ENCODE measurements at places on chromosomes 2 and 18.
A peak's percentile ranks its signal among the peaks of the same experiment; 100 is the strongest.

GRCh38 chr2:43318791-43319190 lies 92.4 kb upstream of the ZFP36L2 start:
- DNase-seq = no peak

GRCh38 chr18:3094338-3094684 lies 81.4 kb upstream of the LPIN2 start:
- DNase-seq = no peak

DNA sequence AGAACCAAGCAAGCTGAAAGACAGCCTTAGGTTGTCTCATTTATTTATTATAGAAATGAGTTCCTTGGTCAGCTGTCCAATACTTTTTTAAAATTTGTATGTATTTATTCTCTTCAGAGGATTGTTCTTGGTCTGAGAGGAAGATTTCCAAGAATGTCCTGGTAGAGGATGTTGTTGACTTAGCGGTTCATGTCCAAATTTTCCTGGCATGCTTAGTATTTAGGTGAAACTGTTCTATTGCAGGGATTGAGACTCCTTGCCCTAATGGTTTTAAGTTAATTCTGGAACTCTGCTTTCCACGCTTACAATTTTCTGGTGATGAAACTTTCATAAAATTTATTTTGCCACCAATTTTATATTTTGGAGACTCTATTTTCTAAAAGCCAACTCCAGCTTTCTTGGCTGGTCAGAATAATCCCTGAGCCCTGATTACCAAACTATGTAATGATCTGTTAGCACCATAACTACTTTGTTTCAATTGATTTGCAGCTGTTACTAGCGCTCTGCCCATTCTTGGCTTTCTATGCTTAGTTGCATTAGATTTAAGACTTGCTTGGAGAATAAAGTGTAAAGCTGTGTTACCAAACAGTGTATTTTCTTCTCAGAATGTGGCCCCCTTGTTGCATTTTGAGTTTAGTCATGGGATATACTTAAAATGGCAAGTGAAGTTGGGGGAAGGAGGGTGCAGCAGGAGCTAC lies 1868.8 kb upstream of the CELF4 start:
- no peak for DNase-seq

DNA sequence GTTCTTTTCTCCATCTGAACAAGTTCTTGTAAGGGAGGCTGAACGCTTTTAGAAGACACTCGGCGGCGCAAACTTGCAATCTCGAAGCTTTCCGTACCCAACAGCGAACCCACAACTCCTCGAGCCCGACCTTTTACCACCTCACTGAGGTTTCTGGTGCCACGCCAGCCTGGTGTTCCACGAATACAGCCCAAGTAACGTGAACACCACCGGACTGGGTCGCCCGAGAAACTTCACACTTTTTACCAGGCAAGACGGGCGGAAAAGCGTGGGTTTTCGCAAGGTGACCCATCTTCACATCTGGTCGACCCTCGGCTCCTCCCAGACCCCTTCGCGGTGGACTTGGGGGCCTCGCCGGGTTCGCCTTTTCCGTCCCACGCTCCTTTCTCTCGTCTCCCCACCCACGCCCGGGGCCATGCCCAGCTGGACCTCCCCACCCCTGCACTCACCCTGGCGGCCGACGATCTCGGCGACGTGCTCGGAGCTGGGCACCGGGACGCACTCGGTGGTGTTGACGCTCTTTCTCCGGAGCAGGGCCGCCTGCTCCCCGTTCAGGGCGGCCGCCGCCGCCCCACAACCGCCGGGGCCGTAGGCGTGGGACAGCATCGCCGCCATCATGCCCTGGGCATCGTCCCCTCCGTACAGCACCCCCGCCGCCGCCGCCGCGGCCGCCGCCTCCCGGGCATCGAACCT lies 1.2 kb downstream of the MEX3C start:
- peak; percentile 38 for DNase-seq

DNA sequence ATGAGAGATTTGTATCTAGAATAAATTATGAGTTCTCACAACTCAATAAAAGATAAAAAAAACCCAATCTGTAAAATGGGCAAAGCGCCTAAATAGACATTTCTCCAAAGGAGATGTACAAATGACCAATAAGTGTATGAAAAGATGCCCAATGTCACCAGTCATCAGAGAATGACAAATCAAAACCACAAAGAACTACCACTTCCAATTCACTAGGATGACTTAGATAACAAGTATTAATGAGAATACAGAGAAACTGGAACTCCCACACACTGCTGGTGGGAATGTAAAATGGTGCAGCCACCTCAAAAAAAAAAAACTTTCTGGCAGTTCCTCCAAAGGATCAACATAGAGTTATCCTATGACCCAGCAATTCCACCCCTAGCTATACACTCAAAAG lies 17.4 kb upstream of the COL6A3 start:
- DNase-seq = peak; percentile 60

GRCh38 chr18:6590326-6590725 lies 139.2 kb upstream of the ARHGAP28 start:
- DNase-seq = no peak

GRCh38 chr18:4831791-4832375 lies 365.2 kb downstream of the AKAIN1 start:
- no peak for DNase-seq

- no peak for DNase-seq
Measured at GRCh38 chr2:142095647-142096046, 35.2 kb downstream of the LRP1B start.

- peak; percentile 61 for DNase-seq
Measured at GRCh38 chr2:30185178-30185577, 38.4 kb downstream of the YPEL5 start.

GRCh38 chr2:105645938-105646773 lies 98.6 kb upstream of the NCK2 start:
- no peak for DNase-seq

GRCh38 chr18:77140439-77141109 lies 8.0 kb upstream of the MBP start:
- DNase-seq = peak; percentile 57

- DNase-seq = peak; percentile 37
Measured at GRCh38 chr18:64403784-64404503, 255.1 kb upstream of the LINC00305 start.

DNA sequence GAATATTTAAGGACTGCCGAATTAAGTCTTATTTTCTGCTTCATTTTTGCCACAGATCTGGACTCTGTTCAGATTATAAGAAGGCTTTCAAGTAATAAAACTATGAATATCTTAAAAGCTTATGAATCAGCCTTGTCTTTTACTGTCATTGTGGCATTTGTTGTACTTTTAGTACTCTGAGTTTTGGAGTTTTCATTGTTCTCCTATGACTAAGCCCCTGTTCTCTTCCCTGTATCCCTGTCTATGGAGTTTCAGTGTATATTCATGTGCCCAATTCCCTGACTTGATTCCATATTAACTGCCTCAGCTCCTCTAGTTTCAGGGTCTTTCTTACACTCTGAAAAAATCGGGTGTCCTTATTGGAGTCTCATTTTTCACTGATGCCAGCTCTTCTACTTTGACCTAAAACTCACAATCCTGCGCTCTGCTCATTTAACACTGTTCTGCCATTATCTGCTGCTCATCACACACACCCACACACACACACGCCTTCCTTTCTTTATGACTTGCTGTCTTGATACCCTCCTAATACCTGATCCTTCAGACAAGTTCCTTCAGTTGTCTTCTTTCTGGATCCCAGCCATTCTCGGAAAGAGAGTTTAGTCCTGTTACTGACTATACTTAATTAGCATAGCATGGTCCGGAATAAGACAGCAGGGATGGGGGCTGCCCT lies 511.8 kb downstream of the CPS1 start:
- DNase-seq = no peak

DNA sequence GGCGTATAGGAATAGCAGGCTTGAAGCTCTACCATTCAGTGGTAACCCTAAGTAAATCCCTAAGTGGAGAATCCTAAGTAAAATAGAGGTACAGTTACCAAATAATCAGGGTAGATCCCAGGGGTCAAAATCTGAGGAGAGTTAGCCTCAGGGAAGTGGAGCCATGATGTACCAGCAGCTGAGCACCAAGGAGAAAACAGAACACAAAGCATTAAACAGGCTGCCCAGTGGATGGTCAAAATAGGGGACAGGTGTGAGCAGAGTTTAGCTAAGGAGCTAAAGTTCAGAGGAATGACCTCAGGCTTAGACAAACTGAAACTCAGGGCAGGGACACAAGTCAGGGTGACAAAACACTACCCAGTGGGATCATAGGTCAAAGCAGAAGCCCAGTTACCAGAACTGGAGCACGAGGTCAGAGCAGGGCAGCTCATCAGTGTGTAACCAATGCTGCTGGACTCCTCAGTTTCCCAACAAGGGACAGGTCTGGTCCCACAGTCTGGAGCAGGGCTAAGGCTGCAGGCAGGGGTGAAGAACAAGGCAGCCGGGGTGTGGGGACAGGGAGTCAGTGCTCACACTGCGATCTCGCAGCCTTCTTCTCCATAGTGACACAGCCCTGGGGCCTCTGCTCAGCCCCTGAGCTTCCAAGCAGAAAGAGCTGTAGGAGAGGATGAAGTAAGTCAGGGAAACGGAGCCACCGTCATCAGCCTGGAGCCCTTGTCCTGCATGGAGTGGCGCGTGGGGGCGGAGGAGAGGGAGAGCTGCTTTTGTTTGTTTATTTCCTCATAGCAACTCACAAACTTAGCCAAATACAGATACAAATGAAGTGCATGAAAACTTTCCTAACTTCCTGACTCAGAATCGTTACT lies 264.0 kb downstream of the MREG start:
- DNase-seq = peak; percentile 96

DNA sequence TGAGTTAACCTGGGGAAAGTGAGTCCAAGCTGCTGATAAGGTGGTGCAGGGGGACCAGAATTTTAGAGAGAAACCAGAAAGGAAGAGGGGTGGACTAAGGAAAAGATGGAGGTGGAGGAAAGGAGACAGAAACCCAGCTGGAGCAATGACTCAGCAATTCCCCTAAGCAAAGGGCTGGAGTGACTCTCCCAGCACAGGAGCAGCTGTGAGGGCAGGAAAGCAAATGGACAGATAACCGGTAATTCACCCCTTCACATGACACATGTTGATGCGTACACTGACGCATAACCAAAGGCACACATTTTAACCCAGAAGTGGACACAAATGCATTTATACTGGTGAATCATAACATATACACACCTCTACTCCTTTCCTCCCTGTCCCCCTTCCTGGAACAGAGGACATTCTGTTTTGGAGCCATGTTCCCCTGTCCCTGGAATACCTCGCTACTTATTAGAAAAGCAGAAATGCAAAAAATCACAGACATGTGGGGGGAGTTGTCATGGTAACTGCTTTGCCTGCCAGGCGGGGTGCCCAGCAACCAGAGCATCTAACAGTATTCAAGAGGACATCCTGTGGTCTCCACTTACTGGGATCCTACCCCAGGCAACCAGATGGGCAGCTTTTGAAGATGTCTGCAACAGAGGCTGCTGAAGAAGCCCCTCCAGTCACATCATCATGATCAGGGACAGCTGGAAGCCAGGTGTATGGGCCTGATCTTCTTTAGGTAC lies 4.7 kb downstream of the CDK5R2 start:
- DNase-seq = no peak

- DNase-seq = no peak
Measured at GRCh38 chr2:10538224-10538894, 90.2 kb upstream of the ODC1 start.

GRCh38 chr2:121888189-121888557 lies 132.7 kb downstream of the TSN start:
- DNase-seq = peak; percentile 17

DNA sequence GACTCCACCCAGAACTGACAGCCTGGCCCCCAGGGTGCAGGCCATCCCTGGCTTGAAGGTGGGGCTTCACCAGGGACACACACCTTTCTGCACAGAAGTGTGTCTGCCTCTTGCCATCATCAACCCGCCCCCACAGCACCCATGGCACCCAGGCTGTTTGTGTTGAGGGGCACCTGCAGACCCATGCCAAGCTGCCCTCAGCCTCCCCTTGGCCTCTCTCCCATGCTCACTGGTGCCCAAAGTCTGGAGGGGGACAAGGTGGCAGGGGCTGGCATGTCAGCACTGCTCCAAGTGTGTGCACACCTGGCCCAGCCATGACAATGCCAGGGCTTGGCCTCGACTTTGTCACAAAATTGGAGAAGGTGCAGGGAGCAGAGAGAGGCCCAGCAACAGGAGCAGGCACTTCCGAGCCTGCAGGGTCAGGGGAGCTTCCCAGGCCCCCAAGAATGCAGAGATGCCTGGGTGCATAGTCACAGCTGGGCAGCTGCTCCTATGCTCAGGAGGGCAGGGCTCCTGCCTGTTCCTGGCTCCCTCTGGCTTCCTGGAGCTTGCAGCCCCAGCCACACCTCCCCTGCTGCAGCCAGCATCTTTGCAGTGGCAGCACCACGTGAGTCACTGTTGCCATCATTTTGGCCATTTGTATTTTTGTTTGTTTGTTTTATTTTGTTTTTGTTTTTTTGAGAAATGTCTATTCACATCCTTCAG lies 280.6 kb upstream of the UBE2E3 start:
- DNase-seq = no peak

GRCh38 chr18:75161256-75162028 lies 47.5 kb downstream of the PTGR3 start:
- DNase-seq = peak; percentile 21

- no peak for DNase-seq
Measured at GRCh38 chr2:78839259-78839658, 186.2 kb upstream of the REG3G start.

DNA sequence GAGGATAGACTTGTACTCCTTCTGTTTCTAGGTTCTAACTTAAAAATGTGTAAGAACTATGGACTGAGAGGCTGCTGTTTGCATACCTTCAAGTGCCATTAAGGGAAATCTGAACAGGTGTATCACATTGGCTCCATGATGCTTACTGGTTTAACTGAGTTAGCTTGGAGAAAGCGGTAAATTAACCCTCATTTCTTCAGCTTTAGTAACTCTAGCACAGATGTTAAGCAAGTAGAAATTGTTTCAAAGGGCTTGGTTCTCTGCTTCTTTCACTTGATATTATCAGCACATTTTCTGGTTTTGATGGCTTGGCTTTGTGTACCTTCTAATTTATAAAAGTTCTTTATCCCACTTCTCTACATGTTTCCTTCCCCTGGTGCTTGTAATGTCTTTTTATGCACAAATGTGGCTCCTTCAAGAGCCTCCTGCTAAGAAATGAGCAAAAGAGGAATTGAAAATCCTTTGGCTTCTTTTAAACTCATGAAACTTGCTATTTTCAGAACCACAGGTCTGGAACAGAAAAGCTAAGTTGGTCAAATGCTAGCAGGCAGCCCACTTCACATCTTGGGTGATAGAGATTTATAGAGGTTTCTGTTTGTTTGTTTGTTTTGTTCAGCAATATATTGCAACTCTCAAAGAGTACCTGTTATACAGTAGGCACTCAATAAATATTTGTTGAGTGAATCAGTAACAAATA lies 249.9 kb upstream of the THUMPD2 start:
- peak; percentile 70 for DNase-seq
